Breast epithelium (tissue), 4 donors: ENCODE measurements at places on chromosomes 3 and 15. TPM values are rescaled to one million over a fixed set of nuclear protein-coding genes. Genes with fewer than 3 reads are reported as not detected.
A peak's percentile ranks its signal among the peaks of the same experiment; 100 is the strongest.

The SERPINI2 gene
- not detected for total RNA-seq

DNA sequence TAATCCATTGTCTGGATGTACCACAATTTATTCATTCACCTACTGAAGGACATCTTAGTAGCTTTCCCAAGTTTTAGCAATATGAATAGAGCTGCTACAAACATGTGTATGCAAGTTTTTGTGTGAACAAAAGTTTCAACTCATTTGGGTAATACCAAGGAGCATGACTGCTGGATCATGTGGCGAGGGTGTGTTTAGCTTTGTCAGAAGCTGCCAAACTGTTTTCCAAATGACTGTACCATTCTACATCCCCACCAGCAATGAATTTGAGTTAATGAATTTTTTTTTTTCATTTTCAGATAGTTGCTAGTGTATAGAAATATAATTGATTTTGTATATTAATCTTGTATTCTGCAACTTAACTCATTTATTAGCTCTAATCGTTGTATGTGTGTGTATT, 20.0 kb upstream of the ELP6 start:
- H3K4me1 ChIP-seq = no peaks in the 10 kb centered on the region
- no peaks in the 10 kb centered on the region for H3K36me3 ChIP-seq
- H3K27ac ChIP-seq = no peak overlapping the region

- no peaks in the 10 kb centered on the region for H3K36me3 ChIP-seq
- peak overlapping the region; percentile 43 for H3K27ac ChIP-seq
- no peaks in the 10 kb centered on the region for H3K4me1 ChIP-seq
- no peaks in the 10 kb centered on the region for H3K27me3 ChIP-seq
Measured at GRCh38 chr15:42608752-42609488, 33.5 kb downstream of the STARD9 start.

- no peak for DNase-seq
- no peak overlapping the region for H3K4me3 ChIP-seq
- H3K4me1 ChIP-seq = peaks cover 11% of the 10 kb centered on the region
- peak overlapping the region; percentile 35 for H3K27ac ChIP-seq
- H3K27me3 ChIP-seq = no peaks in the 10 kb centered on the region
- no peaks in the 10 kb centered on the region for H3K36me3 ChIP-seq
Measured at GRCh38 chr15:67092752-67093503, 27.5 kb downstream of the SMAD3 start.

The CCDC39 gene
- 0.32 TPM for total RNA-seq

- DNase-seq = no peak
- no peaks in the 10 kb centered on the region for H3K4me1 ChIP-seq
- no peak overlapping the region for H3K4me3 ChIP-seq
Measured at GRCh38 chr3:8872261-8872660, 91.0 kb downstream of the RAD18 start.

DNA sequence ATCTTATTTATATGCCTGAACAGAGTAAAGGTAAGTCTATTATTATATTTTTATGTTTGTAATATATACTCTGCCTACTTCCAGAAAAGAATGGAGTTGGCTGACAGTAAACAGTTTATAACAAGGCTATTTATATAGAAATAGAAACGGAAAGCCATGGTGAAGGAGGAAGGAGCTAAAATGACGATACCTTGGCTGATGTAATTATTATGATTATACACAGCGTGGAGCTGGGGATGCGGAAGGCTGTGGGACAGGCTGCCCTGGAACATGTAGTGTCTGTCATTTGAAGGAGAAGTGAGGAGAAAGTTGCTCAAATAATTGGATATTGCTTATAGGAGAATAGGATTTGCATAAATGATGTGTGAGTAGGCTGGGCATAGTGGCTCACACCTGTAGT, 37.8 kb downstream of the CEMIP start:
- no peak overlapping the region for H3K4me3 ChIP-seq
- DNase-seq = no peak
- H3K27ac ChIP-seq = no peak overlapping the region
- H3K27me3 ChIP-seq = no peaks in the 10 kb centered on the region
- no peaks in the 10 kb centered on the region for H3K36me3 ChIP-seq

The LRRIQ4 gene
- not detected for total RNA-seq

The MCCC1 gene
- total RNA-seq = 42.3 TPM

The DYNC1LI1 gene
- 35.7 TPM for total RNA-seq

The RETNLB gene
- total RNA-seq = not detected

DNA sequence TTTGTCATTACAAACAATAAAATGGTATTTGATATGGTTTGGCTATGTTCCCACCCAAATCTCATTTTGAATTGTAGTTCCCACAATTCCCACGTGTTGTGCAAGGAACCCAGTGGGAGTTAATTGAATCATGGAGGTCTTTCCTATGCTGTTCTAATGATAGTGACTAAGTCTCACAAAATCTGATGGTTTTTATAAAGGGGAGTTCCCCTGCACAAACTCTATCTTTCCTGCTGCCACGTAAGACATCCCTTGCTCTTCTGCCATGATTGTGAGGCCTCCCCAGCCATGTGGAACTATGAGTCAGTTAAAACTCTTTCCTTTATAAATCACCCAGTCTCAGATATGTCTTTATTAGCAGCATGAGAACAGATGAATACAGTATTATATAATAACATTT, 15.4 kb upstream of the AADAC start:
- DNase-seq = no peak
- no peak overlapping the region for H3K27ac ChIP-seq
- H3K4me3 ChIP-seq = no peak overlapping the region
- no peaks in the 10 kb centered on the region for H3K27me3 ChIP-seq
- no peaks in the 10 kb centered on the region for H3K36me3 ChIP-seq

The PLSCR2 gene
- not detected for total RNA-seq

DNA sequence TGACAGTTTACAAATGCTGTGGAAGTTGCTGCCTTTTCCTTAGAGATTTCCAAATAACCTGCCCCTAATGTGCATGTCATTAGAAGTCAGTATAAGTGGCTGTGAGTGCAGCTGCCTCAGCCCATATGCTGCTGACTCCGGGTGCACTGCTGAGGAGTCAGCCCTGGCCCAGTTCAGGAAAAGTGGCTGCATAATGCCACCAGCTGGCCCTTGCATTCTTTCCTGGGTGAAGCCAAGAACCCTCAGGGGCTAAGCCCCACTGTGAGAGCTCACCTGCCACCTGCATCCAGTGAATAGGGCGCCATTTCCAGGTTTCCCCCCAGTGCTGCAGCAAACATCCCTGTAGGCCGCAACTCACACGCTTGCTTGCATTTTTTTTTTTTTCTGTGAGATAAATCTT, 139.9 kb downstream of the TJP1 start:
- no peaks in the 10 kb centered on the region for H3K4me1 ChIP-seq
- no peaks in the 10 kb centered on the region for H3K36me3 ChIP-seq
- H3K27me3 ChIP-seq = no peaks in the 10 kb centered on the region
- no peak overlapping the region for H3K4me3 ChIP-seq
- DNase-seq = no peak

- no peak for DNase-seq
- H3K36me3 ChIP-seq = no peaks in the 10 kb centered on the region
- H3K27ac ChIP-seq = no peak overlapping the region
Measured at GRCh38 chr3:191166368-191166767, 32.7 kb upstream of the OSTN start.

GRCh38 chr15:90035095-90035839, 34.1 kb downstream of the ZNF710 start:
- no peak for DNase-seq
- H3K27me3 ChIP-seq = no peaks in the 10 kb centered on the region
- H3K36me3 ChIP-seq = no peaks in the 10 kb centered on the region
- peak overlapping the region; percentile 88 for H3K27ac ChIP-seq
- no peak overlapping the region for H3K4me3 ChIP-seq

DNA sequence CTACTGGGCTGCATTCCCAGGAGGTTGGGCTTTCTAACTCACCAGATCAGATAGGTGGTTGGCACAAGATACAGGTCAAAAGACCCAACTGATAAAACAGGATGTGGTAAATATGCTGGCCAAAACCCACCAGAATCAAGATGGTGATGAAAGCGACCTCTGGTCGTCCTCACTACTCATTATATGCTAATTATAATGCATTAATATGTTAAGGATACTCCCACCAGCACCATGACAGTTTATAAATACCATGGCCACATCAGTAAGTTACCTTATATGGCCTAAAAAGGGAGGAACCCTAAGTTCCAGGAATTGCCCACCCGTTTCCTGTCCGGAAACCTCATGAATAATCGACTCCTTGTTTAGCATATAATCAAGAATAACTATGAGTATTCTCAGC, 31.6 kb downstream of the CFAP44 start:
- no peak overlapping the region for H3K4me3 ChIP-seq
- H3K36me3 ChIP-seq = no peaks in the 10 kb centered on the region
- H3K27me3 ChIP-seq = no peaks in the 10 kb centered on the region
- no peak for DNase-seq
- no peak overlapping the region for H3K27ac ChIP-seq
- H3K4me1 ChIP-seq = no peaks in the 10 kb centered on the region

DNA sequence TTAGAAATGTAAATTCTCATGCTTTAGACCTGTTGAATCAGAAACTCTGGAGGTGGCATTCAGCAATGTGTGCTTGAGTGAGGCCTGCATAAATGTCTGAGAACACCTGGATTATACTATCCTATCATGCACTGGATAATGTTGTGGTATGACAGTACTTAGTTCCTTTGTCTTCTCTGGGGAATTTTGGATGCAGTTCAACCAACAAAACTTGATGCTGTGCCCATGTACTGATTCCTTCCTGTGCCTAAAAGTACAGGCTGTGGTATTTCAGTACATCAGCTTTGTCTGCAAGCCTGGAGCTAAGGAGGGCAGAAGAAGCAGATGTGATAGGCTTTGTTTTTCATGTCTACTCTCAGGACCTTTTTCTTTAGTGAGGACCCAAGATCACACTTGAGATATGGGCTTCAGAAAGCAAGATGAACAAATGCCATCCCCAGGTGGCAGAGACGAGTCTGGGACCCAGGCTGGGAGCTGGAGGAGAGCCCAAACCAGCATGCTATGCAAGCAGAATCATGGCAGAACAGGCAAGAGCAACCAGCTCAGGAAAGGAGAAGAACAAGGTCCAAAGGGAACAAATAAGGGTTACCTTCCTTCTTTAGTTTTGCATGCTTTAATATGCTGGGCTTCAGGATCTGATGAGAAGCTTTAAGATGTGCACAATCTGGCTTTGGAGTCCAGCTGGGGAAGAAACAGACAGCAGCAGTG, 124.7 kb downstream of the MYRIP start:
- H3K27me3 ChIP-seq = no peaks in the 10 kb centered on the region
- no peak overlapping the region for H3K27ac ChIP-seq
- peak; percentile 27 for DNase-seq
- H3K36me3 ChIP-seq = no peaks in the 10 kb centered on the region

DNA sequence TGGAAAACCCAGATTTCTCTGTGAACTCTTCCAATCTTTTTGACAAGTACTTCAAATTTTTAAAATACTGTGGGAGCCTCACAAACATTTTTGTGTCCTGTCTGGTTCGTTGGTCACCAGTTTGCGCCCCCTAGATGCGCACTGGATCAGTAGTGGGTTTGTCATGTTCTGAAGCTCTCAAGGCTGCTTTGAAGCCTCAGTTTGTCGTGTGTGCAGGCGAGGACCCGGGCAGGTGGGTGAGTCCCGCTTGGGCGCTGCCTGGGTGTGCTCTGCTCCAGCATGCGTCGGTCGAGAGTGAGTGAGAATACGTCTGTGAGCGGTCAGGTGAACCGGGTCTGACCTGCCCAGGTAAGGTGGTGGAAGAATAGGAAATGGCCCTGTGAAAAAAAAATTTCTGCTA, 17.3 kb upstream of the AEN start:
- no peak overlapping the region for H3K27ac ChIP-seq
- no peaks in the 10 kb centered on the region for H3K36me3 ChIP-seq
- peaks cover 51% of the 10 kb centered on the region for H3K27me3 ChIP-seq

DNA sequence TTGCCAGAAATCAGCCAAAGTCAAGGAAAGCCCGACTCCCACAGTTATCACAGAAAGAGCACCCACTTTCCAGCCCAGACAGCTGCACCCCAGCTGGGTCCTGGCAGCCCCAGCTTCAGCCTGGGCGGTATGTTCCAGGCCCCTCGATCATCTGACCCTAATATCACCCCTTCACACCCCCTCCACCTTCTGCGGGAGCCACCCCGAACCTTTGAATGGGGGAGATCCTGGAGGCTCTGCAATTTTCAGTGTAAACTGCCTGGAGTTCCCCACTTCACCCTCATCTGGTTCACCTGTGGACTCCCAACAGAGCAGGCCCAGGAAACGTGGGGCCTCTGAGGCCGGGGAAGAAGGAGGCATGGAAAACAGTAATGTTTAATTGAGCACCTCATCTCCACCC, 5.9 kb downstream of the PRSS50 start:
- no peak for DNase-seq
- no peak overlapping the region for H3K4me3 ChIP-seq
- H3K4me1 ChIP-seq = no peaks in the 10 kb centered on the region
- no peaks in the 10 kb centered on the region for H3K36me3 ChIP-seq
- H3K27me3 ChIP-seq = no peaks in the 10 kb centered on the region
- no peak overlapping the region for H3K27ac ChIP-seq
